CD4-positive, CD25-positive, alpha-beta regulatory T cell (primary cell): ENCODE measurements at places on chromosomes 3 and 15. TPM values are rescaled to one million over a fixed set of nuclear protein-coding genes. Genes with fewer than 3 reads are reported as not detected.

GALNT15 gene
- polyA plus RNA-seq, result not detected

CRABP1 gene
- not detected for polyA plus RNA-seq

EAF2 gene
- polyA plus RNA-seq, result 8.3 TPM

RASL12 gene
- not detected for polyA plus RNA-seq

ALS2CL gene
- 1.7 TPM for polyA plus RNA-seq

ROPN1B gene
- polyA plus RNA-seq, result not detected

PCYT1A gene
- polyA plus RNA-seq, result 25.2 TPM

FEZF2 gene
- polyA plus RNA-seq, result not detected

ALPK3 gene
- not detected for polyA plus RNA-seq

ETV5 gene
- not detected for polyA plus RNA-seq

MAP2K5 gene
- 14.5 TPM for polyA plus RNA-seq

OIP5 gene
- 4.0 TPM for polyA plus RNA-seq

DAZL gene
- not detected for polyA plus RNA-seq

SH2D7 gene
- polyA plus RNA-seq, result not detected

HES1 gene
- polyA plus RNA-seq, result not detected

NR2F2 gene
- polyA plus RNA-seq, result not detected

PRR20G gene
- not detected for polyA plus RNA-seq

HIGD2B gene
- polyA plus RNA-seq, result 0.16 TPM

PATL2 gene
- 16.6 TPM for polyA plus RNA-seq

MASP1 gene
- not detected for polyA plus RNA-seq

SNURF gene
- polyA plus RNA-seq, result 33.8 TPM

SMCO1 gene
- polyA plus RNA-seq, result not detected

DUOX1 gene
- polyA plus RNA-seq, result 1.6 TPM

LRRC2 gene
- polyA plus RNA-seq, result 1.8 TPM

SPTBN5 gene
- polyA plus RNA-seq, result not detected

GAP43 gene
- polyA plus RNA-seq, result not detected

IFT80 gene
- 6.0 TPM for polyA plus RNA-seq

ROBO2 gene
- not detected for polyA plus RNA-seq

IL17RE gene
- polyA plus RNA-seq, result 0.33 TPM

HSPBAP1 gene
- polyA plus RNA-seq, result 13.6 TPM

WDR73 gene
- polyA plus RNA-seq, result 19.2 TPM

KIF15 gene
- polyA plus RNA-seq, result 0.33 TPM

CCDC33 gene
- polyA plus RNA-seq, result not detected

PPARG gene
- 0.24 TPM for polyA plus RNA-seq

EIF2A gene
- 56.2 TPM for polyA plus RNA-seq

GOLGA8S gene
- not detected for polyA plus RNA-seq

ATP13A4 gene
- not detected for polyA plus RNA-seq

KLHL6 gene
- 21.8 TPM for polyA plus RNA-seq

SLC27A2 gene
- polyA plus RNA-seq, result 1.4 TPM

FGD5 gene
- not detected for polyA plus RNA-seq

TERC gene
- not detected for polyA plus RNA-seq

CISH gene
- 66.7 TPM for polyA plus RNA-seq

LRTM1 gene
- polyA plus RNA-seq, result not detected

CELSR3 gene
- 0.53 TPM for polyA plus RNA-seq

GOLGA8R gene
- polyA plus RNA-seq, result not detected

SEMA6D gene
- polyA plus RNA-seq, result not detected

GOLGA6B gene
- polyA plus RNA-seq, result not detected

PLSCR2 gene
- polyA plus RNA-seq, result not detected

CSTA gene
- 1.1 TPM for polyA plus RNA-seq

UBP1 gene
- 12.6 TPM for polyA plus RNA-seq

PRRT3 gene
- 4.3 TPM for polyA plus RNA-seq

IGSF11 gene
- polyA plus RNA-seq, result not detected

ZBTB20 gene
- 19.4 TPM for polyA plus RNA-seq

APBA2 gene
- 8.6 TPM for polyA plus RNA-seq

PLSCR5 gene
- polyA plus RNA-seq, result not detected

LDHAL6B gene
- not detected for polyA plus RNA-seq

CYP8B1 gene
- not detected for polyA plus RNA-seq
